ENCODE measurements at places on chromosomes 7 and 10. TPM values are rescaled to one million over a fixed set of nuclear protein-coding genes. Genes with fewer than 3 reads are reported as not detected.

Gene GRB10
- total RNA-seq: 27.7 TPM

Gene PPP1R9A
- total RNA-seq: 11.2 TPM

Gene HABP2
- total RNA-seq: 0.13 TPM

Gene EBF3
- 0.25 TPM for total RNA-seq

Gene FLNC
- 8.0 TPM for total RNA-seq

Gene HOXA7
- 0.75 TPM for total RNA-seq

Gene TFPI2
- 45.0 TPM for total RNA-seq

Gene OR2A42
- 0.10 TPM for total RNA-seq

Gene CDK1
- 4.9 TPM for total RNA-seq

Gene UBTD1
- 9.6 TPM for total RNA-seq

Gene CYP3A5
- total RNA-seq: 2.9 TPM

Gene PDE6C
- not detected for total RNA-seq

Gene PRLHR
- not detected for total RNA-seq

Gene ITPRID1
- total RNA-seq: not detected

DNA sequence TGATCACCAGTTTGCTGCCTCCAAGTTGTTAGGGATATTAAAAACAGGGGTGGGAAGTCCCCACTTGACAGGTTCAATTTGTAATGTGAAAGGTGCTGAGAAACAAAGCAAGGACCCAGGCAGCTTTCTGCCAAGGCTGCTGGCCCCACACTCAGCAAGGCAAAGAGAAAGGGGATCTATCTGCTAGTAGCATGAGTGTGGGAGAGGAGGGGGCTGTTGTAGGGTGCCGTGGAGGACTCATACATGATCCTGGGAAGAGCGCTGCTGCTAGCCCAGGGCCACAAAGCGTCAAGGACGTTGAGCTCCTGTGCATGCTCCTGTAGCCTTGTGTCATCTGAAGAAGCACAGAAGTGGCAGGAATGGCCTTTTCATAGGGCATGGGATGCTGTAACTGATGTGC is 96.5 kb upstream of the INSYN2A start:
- no peak for DNase-seq

- DNase-seq: no peak
Measured at GRCh38 chr7:88312061-88312663, 5.5 kb upstream of the STEAP4 start.

- peak; percentile 27 for DNase-seq
Measured at GRCh38 chr7:95246831-95247370, 77.4 kb downstream of the PON1 start.

DNA sequence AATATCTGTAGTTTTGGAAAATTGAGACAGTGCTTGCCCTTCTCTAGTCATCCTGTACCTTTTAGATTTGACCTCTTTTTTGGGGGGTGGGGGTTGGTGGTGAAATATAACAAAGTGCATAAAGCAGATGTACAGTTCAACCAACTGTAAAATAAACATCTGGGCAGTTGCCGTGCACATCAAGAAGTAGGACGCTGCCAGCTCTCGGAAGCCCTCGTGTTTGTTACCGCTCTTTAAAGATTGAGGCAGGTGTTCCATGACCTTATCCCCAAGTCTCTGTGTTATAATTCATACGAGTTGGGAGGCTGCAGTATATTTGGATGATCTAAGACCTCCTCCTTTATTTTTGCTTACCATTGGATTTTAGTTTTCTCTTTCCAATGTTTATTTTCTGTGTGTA is 55.1 kb downstream of the SDK1 start:
- DNase-seq: no peak

DNA sequence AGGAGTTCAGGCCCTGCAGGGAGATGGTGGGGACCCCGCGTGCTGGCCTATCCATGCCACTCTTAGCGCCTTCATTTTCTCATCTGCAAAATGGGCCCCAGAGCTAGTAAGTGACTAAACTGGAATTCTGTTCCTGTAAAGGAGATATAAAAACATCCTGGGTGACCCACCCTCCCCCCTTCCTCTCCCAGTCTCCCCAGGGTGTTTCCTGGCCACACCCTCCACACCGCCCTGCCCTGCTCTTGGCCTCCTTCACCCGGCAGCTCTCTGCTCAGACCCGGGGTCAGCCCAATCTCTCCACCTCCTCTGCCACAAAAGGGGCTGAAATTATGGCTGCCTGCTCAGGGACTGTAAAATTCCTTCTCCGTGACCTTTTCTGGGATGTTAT is 70.7 kb downstream of the C10orf105 start:
- DNase-seq: no peak

DNA sequence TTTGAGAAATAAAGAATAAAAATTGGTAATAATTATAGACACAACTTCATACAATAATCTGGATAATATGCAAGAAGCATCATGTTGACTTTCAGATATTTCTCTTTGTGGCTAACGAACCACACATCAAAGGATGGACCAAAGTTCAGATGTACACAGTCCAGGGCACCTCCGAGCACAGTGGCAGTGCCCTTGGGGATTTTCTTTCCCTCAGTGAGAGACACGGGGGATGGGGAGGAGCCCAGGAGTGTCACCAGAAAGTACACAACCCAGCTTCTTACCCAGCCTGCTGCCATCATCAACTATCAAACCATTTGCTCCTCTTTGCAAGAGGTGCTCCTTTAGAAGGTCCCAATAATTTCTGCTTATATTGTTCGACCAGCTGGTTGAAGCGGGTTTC is 33.2 kb downstream of the RBM28 start:
- no peak for DNase-seq

DNA sequence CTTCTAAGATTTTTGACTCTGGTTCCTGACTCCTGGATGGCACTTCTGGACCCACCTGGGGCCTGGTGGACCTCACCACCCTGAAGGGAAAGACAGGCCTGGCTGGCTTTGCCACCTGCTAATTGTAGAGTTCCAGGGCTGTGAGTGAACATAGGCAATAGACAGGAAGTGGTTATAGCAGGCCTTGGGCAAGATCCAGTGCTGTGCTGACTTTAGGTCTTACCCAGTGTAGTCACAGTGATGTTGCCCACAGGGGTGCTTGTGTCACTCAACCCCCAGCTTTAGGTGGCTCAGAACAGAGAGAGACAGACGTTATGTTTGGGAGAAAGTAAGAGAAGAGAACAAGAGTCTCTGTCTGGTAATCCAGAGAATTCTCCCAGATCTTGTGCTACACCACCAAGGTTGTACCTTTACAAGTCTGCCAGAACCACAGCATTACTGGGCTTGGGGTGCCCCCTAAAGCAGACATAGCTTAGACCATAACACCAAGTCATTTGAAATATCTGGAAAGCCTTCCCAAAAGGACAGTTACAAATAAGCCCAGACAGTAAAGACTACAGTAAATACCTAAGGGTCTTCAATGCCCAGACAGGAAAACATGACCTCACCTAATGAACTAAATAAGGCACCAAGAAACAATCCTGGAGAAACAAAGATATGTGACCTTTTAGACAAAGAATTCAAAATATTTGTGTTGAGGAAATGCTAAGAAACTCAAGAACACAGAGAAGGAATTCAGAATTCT is 303.4 kb downstream of the PCLO start:
- DNase-seq: no peak

GRCh38 chr7:106731187-106731586 is 70.2 kb upstream of the CCDC71L start:
- DNase-seq: no peak

GRCh38 chr7:17556247-17556956 is 257.9 kb downstream of the AHR start:
- DNase-seq: no peak

DNA sequence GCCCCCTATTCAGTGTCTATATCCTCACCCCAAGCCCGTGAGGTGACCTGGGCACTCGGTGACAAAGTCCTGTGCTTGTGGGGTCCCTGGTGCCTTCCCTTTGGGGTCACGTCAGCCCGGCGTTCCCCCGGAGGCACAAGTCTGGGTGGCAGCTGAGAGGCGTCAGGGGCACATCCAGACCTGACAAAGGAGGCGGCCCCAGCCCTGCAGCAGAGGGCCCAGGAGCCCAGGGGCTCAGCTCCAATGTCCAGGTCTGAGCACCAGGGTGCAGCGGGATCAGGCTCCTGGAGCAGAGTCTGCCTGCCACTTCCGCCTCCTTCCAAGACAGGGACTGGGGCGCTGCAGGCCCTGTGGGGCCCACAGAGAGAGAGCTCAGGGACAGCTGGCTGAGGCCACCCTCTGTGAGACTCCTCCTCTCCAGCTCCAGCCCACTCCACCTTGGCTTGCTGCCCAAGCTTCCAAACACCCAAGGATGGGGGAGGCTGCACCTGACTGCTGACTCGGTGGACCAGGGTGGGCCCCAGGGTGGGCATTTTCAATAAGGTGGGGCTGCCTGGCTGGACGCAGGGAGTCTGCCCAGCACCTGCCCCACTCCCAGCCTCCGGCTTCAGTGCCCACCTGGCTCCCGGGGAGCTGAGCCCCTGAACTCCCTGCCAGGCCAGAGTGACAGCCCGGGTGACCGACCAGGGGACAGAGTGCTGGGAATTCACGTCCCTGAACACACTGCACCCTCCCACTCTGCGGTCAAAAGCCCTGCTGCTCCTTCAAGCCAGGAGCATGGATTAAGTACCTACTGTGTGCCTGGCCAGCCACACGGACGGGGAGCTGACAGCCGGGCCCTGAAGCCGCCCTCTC is 1.0 kb upstream of the KNDC1 start:
- DNase-seq: peak; percentile 67

GRCh38 chr10:132007681-132008080 is 26.0 kb upstream of the BNIP3 start:
- DNase-seq: no peak

Data from ovary (tissue), 10 donors.